ENCODE measurements at places on chromosomes 5 and 9.

- peak; percentile 6 for DNase-seq
Observed at GRCh38 chr5:94094793-94095441, 353.5 kb upstream of the POU5F2 start.

DNA sequence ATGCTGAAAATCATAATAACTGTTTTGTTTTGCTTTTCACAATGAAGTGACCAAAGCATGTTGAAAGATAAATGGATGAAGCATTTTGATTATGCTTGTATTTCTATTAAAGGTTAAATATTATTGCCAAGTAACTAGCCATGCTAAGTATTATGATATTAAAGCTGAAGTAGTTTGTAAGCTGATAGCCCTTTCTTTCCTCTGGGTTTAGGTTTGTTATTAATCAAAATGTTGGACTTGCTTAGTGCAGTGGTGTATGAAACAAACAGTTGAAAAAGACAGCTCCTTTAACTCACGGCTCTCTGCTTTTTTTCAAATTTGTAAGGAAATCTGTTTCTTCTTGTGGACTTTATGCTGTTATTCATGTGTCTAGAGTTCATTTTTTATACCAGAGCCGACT is 246.0 kb downstream of the CWC27 start:
- DNase-seq, result no peak

GRCh38 chr5:61617039-61617438 is 285.0 kb downstream of the ZSWIM6 start:
- DNase-seq, result no peak

GRCh38 chr5:68436686-68437520 is 221.3 kb downstream of the PIK3R1 start:
- no peak for DNase-seq

GRCh38 chr5:67267512-67268216 is 71.1 kb upstream of the CD180 start:
- no peak for DNase-seq

DNA sequence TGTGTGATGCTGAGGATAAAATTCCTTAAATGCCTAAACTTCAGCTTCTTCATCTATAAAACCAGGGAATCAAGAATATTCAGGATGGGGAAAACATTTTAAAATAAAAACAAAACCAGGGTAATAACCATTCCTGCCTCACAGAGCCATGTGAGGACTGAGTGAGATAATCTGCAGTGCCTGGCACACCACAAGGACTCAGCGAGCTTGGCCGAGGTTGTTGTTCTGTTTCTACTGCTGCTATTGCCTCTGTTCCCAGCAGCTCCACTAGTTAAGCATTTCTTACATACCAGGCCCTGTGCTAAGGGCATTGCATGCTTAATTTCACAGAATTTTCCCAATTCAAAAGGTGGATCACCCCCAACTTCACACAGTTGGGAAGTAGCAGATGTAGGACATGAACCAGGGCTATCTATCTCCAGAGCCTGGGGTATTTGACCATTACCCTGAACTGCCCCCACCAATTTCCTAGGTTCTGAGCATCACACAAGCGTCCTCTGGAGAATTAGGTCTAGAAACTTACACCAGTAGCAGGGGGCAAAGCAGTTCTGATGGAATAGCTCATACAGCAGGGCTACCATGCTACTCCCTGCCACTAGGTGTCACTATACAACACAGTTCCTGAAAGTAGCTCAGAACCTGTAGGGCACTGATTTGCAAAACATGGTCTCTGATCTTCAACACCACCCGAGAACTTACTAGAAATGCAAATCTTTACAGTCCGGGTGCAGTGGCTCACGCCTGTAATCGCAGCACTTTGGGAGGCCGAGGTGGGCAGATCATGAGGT is 74.3 kb downstream of the LRSAM1 start:
- DNase-seq, result peak; percentile 75

DNA sequence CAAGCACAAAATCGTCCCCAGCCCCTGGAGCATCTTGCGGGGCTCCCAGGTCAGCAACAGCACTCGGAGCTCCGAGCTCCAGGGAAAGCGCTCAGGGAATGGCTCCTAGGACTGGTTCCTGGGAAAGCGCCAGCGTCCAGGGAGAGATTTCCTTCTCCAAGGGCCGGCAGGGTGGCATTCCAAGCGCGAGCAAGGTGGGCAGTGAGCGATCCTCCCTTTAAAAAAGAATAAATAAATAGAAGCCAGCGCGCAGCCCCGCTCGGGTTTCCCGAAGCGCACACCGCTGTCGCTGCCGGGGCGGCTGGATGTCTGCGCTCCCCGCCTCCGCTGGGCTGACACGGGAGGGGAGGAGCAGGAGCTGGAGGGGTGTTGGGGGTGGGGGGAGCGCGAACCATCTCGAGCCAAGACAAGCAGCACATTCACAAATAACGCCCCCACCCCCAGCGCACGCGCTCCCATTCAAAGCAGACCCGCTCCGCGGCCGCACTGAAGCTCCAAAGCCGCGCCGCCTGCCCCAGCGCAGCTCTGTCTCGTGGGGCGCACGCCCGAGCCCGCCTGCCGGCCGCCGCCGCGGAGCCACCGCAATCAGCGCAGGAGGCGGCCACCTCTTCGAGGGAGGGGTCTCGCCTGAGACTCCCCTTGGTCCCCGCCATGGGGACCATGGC is 327.4 kb downstream of the SH3GL2 start:
- no peak for DNase-seq

- DNase-seq, result no peak
Observed at GRCh38 chr5:136232316-136232715, 39.4 kb upstream of the SMIM32 start.

DNA sequence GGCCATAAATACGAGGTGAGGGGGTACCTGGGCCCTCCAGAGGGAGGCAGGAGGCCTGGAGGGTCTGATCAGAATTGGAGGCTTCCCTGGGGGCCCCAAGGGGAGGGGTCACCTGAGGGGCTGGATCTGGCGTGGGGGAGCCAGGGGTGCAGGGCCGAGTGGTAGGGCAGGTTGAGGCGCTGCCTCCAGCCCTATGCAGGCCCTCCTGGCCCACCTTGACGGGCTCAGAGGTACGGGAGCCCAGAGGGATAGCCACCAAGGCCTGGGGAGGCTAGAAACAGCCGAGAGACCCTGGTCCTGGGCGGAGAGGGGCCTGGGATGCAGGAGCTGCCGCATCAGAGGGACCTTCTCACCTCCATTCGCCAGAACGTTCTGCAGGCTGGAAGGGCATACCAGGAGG is 24.3 kb downstream of the LHX3 start:
- DNase-seq, result no peak

DNA sequence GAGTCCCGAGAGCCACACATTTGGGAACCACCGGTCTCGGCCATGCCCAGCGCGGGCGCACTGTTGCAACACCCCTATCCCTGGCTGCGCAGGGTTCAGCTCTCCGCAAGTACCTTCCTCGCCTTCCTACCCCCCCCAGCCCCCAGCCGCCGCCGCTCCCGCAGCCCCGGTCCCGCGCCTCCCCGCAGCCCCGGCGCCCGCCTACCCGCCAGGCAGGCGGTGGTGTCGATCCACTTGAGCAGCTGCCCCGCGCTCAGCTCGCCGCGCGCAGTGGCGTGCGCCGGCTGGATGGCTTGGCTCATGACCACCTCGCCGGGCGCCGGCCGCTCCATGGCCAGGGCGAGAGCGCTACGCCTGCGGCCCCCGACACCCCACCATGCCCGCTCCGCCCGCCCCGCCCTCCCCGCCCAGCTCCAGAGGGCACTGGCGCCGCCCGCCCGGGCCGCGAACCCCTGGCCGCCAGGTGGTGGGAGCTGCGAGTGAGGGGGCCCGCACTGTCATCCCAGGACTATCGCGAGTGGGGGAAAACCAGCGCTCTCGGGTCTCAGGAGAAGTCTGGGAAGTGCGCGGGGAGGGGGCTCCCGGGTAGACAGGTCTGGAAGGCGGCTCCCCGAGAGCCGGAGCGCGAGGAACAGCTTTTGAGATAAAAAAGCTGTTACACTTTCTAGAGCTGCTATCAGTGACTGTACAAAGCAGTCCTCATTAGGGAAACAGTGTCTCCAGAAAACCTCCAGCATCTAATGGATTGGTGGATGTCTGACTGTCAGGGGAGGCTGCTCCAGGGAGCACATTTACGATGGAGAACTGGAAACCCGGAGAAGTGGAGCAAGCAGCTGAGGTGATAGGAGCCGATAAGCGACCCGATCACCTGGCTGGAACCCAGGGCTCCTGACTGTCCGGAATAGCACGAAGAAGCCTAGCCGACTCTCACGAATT is at the start of gene ACOT12:
TSS of gene ACOT12 (minus strand) at position 352 of the 936 bp plus-strand sequence. CDS start at position 332, 20 bp downstream.
- DNase-seq, result no peak

DNA sequence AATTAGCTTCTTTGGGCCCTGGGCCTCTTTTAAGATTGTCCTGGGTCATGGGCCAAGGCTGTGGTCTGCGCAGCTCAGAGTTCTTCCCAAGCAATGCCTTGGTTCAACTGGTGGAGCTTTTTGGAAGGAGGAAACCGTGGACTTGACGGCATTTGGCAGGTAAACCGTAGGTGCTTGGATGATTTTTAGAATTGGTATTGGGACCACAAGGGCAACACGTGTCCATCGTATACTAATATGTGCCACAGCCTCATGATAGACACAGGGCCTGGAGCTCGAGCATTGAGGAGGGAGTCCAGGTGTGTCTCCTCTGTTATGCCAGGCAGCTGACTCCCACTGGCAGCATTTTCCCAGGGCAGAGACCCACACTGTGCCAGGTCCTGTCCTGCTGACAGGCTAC is 120.9 kb upstream of the PITX1 start:
- DNase-seq, result no peak

DNA sequence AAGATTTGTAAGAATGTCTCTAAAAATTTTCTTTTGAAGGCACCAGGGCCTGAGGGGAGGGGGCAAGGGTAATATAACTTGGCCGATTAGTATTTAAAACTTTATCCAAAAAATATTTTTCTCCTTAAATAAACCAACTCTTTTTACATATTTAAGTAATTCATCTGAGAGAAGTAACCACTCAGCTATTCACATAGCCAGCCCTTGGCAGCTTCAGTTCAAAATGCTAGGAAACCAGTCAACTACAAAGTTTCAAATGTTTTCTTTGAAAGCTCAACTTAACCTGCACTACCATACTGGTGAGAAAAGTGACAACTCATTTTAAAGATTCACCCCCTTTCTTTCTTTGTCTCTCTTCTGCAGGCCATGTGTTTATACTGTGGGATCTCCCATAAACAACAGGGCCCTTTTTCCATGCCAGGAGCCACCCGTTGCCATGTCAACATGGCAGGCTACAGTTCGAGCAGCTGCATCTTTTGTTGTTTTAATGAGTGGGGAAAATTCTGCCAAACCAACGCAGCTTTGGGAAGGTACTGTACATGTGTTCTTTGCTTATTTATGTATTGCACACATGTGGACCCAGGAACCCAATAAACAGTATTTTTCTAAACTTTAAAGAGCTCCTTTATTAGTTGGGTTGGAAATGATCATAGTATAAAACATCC is 46.3 kb downstream of the AOPEP start:
- DNase-seq, result no peak

DNA sequence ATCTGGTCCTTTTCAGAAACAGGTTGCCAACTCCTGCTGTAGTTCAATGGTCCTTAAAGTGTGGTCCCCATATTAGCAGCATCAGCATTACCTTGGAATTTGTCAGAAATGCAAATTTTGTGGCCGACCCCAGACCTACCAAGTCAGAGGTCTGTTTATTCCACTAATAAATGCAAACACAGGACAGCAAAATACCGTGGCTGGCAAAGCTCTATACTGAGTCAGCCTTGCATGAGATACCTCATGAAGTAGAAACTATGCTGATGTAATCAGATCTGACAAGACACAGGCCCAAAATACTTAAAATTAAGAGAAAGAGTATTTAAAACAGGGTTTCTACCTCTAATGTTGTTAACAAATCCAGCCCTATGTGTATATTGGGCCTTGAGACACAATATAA is 3.0 kb downstream of the GOLM1 start:
- no peak for DNase-seq
